Activated T-cell treated with anti-CD3 and anti-CD28 coated beads, Interleukin-2, amount 50 U/mL, for 72 hours (primary cell): ENCODE measurements at places on chromosomes 12 and 14.

GRCh38 chr14:70924521-70924920 lies 17.3 kb downstream of the PCNX1 start:
- DNase-seq = no peak

GRCh38 chr14:20827326-20827725 lies 24.7 kb upstream of the RNASE1 start:
- no peak for DNase-seq

- no peak for DNase-seq
Observed at GRCh38 chr12:54047160-54047963, 6.3 kb upstream of the HOXC4 start.

GRCh38 chr14:50954811-50955372 lies 10.6 kb upstream of the PYGL start:
- DNase-seq = no peak

DNA sequence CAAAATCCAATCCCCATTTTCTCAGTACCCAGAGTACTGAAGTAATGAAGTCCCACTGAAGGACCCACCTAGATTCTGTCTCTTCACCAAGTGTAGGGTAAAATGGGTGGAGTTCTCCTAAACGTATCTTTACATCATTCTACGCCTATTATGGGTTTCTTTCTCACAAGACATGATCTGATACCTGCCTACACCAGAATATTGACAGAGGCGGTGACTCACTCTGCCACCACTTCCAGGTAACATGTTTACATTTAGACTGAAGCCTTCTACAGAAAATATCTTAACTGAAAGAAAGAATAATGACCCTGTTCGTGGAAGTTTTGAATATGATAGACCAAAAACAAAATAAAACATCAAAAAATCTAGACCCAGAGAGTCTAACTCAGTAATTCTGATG lies 89.8 kb downstream of the BTG1 start:
- DNase-seq = peak; percentile 65

GRCh38 chr12:123767613-123768012 lies 5.5 kb downstream of the DNAH10 start:
- peak; percentile 38 for DNase-seq

DNA sequence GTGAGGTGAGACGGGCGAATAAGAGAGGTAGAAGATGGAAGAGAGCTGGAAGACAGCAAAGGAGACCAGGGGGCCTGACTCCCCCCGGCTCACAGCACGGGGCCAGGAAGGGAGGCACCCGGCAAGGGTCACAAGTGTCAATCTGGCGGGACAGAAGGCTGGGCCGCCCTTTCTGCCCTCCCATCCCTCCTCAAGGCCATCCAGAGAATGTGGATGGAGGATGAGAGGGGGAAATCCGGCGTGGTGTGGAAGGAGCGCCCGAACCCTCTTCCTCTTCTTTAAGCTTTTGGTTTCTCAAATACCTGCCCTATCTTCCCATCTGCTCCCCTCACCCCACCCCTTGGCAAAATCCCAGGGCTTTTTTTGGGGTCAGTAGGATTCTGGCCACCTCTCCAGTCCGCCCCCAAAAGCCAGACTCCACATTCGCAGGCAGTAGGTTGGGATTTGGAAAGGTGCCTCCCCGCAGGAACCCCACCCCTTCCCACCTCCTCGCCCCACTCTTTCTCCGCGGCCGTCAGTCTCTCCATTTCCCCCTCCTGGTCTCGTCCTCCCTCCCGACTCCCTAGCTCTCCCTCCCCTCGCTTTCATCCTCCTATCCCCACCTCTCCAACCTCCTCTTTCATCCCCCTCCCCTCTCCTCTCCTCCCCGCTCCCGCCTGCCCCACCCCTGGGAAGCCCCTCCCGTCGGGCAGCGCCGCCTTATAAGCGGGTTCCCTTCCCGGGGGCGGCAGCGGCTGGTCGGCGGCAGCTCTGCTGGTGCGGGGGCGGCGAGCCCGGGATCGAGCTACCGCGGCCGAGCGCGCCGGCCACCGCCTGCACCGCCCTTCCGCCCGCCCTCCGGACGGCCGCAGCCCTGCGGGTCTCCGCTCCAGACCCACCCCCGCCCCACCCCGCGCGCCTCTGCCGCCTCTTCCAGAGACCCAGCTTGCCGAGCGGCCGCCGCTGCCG lies at the start of gene PTMS:
PTMS (plus strand) TSS at position 730 of the 948 bp plus-strand sequence. CDS start 343 bp downstream, outside the sequence.
- DNase-seq = peak; percentile 59

DNA sequence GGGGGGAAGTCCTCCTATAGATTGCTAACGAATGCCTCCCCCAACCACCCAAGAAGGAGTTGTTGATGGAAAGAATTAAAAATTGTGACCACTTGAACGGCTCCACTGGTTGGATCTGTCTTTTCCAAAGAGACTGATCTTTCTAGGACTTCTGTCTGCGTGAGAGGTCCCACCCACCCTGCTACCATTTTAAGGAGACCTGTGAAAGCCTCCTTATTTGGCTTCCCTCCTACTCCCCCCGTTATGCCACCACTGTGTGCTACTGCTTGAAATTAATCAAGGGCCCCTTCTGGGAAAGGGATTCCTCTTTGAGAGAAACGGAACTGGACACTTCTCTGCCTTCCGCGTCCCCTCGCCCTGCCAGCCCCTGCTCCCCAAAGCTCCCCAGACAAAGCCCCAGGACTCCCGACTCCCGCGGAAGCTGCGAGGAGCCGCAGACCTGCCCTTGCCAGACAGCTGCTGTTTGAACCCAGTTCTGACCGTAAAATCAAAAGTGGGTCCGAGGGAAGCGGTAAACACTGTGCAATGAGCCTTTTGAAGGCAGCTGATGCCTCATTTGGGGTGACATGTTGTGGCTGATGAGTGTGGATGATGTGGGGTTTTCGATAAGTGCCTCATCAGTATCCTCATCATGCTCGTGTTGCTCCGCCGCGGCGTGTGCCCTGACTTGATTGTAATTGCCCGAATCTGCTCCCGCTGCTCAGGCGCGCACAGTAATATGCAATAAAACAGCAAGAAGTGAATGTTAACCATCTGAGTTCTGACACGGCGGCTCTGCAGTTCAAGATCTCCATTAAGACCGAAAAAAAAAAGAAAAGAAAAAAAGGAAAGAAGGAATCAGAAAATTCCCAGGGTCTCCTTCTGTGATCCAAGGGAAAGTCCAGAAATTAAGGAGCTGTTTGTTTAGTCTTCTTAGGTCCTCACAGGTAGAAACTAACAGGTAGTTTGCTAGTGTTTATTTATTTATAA lies 48.2 kb downstream of the MBIP start:
- DNase-seq = peak; percentile 51

GRCh38 chr12:75474116-75474515 lies 6.4 kb upstream of the GLIPR1 start:
- no peak for DNase-seq

DNA sequence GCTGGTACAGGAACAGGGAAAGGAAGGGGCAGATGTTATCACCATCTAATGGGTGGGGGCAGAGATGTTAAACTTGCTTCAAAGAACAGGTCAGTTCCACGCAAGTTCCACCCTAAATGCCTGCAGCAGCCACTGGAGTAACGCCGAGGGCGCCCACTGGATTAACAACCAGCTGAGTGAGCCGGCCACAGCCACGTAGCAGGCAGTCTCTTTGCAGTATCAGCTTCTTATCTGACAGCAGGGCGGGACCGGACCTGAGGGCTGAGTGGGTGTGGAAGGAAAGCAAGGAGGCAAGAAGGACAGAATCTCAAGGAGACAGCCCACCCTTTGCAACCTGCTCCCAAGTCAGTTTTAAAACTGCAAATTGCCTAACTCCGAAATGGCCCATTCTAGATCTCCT lies 38.4 kb upstream of the FOXN3 start:
- no peak for DNase-seq

DNA sequence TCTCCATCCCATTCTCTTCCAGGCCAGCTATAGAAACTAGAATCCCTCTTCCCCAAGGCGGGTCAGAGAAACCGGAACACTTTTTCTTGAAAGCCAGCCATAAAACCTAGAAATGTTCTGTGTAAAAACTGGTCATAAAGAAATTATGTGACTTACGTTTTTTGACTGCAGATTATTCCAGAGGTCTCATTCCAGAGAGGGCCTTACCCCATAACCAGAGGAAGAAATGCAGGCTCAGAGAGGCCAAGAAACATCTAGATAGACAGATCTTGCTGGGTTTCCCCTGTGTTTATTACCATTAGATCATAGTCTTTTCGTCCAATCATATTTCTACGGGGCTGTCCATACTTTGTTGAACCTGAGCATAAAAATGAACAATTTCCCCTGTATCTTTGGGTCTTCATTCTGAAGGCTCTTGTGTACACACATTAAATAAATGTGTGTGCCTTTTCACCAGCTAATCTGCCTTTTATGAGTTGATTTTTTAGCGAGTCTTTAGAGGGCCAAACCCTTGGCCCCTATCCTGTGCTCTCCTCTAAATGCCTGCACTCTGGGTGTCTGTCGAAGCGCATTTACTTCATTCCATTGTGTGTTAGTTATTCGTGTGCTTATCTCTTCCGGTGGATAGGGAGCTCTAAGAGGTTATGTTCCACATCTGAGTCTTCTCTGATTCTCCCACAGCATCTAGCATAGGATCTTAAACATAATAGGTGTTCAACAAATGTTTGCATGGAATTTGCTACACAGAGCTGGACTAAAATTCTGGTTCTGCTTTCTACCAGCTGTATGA lies 163.0 kb downstream of the ADCK1 start:
- DNase-seq = no peak

DNA sequence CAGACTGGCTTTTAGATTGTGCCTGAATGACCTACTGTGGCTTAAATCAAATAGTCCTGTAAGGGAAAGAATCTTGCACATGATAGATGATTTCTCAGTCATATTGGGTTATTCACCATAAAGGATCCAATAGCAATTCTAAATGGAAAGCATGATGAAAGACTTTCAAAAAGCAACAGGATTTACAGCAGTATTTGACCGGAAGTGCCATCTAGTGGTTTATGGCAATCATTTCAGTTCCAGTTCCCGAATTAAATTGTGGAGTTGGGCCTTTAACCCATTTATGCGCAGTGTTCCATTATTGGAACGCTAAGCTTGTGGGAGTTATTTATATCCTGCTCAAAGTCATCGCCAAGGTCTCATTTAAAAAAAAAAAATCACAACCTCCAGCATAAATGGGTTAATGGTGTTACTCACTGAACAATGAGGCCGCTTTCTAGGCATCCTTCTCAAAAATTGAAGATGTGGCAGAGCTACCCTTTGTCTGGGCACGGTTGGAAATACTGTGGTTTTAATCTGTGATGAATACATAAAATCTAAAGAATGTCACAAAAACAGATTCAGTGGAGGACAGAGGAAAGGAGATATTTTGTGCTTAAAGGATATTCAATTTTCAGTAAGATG lies 60.8 kb upstream of the REP15 start:
- no peak for DNase-seq

DNA sequence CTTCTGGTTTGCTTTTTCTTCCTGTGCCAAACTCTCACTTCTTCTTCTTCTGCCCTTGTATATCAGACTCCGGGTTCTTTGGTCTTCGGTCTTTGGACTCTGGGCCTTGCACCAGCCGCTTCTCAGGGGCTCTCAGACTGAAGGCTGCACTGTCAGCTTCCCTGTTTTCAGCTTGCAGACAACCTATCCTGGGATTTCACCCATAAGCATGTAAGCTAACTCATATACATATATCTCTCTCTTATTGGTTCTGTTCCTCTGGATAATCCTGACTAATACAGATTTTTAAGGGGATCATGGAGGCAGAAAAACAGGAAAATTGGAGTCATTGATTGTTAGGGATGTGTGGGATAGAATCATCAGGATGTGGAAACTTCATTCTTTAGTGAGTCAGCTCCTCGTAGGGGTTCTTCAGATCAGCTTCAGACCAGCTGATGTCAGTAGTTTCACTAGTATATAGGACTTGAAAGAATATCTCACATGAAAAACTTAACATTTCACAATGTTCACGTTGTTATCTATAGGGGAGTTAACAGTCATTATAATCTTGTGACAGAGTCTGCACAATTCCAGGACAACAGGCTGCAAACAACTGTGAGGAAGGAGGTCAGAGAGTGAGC lies 102.9 kb downstream of the RASSF9 start:
- no peak for DNase-seq

GRCh38 chr12:96425321-96425720 lies 25.1 kb upstream of the CDK17 start:
- peak; percentile 70 for DNase-seq

DNA sequence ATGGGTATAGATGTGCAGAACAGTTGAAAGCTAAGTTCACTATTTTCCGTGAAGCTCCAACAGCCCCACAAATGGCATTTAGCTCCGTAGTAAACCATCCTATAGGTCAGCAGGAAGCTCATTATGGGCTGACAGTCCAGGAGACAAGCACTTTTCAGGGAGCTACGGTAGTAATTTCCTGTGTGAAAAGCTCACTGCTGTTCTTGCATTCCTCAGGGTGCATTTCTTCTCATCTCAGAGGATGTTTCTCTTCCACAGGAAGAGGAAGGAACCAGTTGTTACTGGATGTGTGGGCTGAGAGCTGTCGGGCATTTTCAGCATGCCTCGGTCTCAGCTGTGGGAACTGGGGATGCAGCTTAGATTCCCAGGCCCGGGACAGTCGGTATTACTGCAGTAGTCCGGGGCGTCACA lies 72.8 kb downstream of the GALNT4 start:
- no peak for DNase-seq

- DNase-seq = no peak
Observed at GRCh38 chr12:6952121-6952862, 1.1 kb downstream of the PTPN6 start.
